Endothelial cell (in vitro differentiated cells): ENCODE measurements at places on chromosomes 6 and 20. TPM values are rescaled to one million over a fixed set of nuclear protein-coding genes. Genes with fewer than 3 reads are reported as not detected.

- DNase-seq = no peak
These were observed 230.6 kb upstream of the SUPT3H start for GRCh38 chr6:45608252-45608913.

DNA sequence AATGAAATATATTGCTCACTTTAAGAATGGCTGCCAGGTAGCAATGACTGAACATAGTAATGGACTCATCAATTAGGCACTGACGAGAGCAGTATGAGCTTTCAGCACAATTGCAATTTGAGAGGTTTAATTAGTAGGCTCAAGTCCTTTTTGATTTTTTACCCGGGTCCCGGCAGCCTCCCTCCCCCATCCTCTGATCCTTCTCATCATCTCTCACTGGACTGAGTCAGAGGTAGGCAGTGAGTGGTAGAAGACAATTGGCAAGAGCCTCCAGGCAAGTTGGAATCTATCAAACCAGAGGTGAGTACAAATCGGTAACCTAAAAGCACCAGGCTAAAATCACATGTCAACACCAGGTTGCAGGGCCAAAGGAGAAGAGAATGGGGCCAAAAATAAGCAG is 107.9 kb downstream of the DCDC2 start:
- no peak for DNase-seq

- no peak for DNase-seq
These were observed 265.9 kb downstream of the DLL1 start for GRCh38 chr6:170024940-170025339.

DNA sequence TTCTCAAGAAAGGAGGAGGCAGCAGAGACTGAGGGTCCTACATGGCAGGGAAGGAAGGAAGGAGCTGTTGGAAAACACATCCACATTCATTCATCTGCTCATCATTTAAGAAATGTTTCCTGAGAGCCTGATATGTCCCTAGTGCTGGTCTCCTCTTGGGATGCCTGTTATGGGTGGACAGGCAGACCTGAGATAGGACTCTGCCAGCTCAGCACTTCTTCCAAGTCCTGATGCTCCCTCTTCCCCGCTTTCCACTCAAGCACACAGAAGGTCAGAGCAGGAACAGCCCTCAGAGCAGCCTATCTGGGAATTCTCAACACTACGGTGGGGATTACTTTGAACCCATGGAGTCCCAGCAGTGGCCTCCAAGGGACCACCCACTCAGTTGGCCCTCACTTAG is 8.0 kb upstream of the SIRPD start:
- no peak for DNase-seq

- DNase-seq = no peak
These were observed 176.2 kb upstream of the SASH1 start for GRCh38 chr6:148166339-148166968.

- DNase-seq = no peak
These were observed 74.7 kb upstream of the TMEM170B start for GRCh38 chr6:11462742-11463397.

- DNase-seq = no peak
These were observed 95.8 kb upstream of the IRAK1BP1 start for GRCh38 chr6:78771586-78771985.

DNA sequence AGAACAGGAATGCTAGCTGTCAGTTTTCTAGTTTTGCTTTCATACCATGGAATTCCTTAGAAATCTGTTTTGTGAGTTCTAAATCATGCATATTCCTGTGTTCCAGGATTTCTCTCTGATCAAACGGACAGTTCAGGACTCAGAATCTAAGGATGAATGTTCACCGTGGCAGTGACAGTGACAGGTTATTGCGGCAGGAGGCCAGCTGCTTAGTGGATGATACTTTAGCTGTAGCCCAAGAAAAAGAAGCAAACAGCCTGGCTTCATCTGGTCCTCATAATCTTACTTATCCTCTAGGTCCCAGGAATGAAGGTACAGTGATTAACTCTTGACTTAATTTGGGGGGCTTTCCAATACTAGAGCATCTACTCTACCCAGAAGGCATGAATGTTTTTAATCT is 27.1 kb downstream of the KCTD20 start:
- DNase-seq = no peak

- DNase-seq = peak; percentile 95
These were observed 1.3 kb downstream of the TUBB start for GRCh38 chr6:30721198-30722024.

DNA sequence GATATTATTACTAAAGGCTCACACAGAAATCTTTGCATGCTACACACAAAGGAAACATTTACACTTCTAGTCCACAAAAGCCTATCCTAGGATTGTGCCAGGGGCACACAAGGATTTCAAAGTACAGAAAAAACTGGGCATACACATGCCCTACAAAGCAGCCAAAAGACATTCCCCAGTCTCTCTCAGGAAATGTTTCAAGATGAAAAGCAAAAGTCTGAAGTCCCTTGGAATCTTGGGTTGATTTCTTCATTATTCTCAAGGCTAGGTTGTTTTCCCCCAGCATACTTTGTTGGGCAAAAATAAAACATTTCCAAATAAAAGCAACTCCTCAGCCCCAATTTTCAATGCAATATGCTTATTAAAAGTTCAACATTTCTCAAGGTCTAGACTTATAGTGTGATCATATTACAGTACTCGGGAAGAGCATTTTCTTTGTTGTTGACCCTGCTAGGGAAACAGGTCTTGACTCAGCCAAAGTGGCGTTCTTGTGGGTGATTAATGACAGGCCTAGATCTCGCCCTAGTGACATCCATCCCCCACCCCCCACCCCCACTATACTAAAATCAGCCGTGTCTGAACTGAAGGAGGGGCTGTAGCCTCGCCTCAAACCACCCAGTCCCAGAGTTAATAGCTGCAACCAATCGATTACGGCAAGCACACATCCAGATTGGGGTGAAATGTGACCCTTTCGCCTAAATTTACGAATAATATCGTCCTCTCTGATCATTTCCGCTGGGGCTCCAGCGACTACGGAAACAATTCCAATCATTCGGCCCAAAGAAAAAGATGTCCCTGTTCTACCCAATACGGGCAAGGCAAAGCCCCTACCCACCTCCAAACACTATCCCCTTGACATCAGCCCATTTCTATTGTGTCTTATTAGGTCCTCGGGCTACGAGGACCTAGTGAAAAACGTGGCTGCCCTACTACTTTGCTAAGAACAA is 1.4 kb downstream of the AKIRIN2 start:
- peak; percentile 10 for DNase-seq

Gene RWDD2A
- total RNA-seq = 4.4 TPM

- no peak for DNase-seq
These were observed 1.4 kb downstream of the NCR2 start for GRCh38 chr6:41336824-41337223.

Gene PDRG1
- 21.2 TPM for total RNA-seq

Gene HFE
- total RNA-seq = 1.2 TPM

- DNase-seq = no peak
These were observed 12.9 kb upstream of the GMNN start for GRCh38 chr6:24761851-24762250.

Gene POM121L2
- total RNA-seq = 1.3 TPM

GRCh38 chr20:31537116-31537871 is 23.1 kb downstream of the HM13 start:
- no peak for DNase-seq
